Ammon's horn (tissue), 1 donor: ENCODE measurements at places on chromosomes 3 and 15.

DNA sequence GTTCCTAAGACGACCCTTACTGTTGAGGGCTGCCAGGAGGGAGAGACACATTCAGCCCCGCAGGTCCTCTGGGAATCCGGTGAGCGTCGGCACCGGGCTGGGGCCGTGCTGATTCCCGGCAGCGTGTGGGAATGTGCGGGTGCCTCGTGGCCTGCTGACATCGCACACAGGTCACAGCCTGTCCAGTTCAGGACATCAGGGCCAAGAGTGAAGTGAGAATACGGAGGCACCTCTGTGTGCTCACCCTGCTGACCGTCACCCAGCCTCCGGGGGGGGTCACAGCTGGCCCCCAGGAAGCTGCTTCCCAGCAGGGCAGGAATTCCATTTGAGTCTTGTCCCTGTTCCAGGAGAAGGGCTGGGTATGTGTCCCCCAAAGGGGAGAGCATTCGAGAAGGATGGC is 53.6 kb downstream of the PGPEP1L start:
- no peak for DNase-seq

DNA sequence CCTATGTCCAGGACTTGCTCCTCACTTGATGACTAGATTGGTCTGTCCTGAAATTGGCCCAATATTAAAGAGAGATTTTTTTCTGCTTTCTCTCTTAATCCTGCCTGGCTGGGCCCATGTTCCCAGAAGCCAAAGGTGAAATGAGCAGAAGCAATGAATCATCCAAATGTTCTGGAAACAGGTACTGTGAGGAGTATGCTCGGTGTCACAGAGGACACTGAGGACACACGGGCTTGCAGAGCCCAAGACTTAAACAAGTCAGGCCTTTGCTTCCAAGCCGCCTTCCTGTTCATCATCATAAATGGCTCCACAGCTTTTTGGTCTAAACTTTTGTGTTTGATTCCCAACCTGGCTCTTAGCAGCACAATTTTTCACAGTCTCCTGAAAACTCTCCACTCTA is 31.4 kb downstream of the EIF3J start:
- no peak for DNase-seq

DNA sequence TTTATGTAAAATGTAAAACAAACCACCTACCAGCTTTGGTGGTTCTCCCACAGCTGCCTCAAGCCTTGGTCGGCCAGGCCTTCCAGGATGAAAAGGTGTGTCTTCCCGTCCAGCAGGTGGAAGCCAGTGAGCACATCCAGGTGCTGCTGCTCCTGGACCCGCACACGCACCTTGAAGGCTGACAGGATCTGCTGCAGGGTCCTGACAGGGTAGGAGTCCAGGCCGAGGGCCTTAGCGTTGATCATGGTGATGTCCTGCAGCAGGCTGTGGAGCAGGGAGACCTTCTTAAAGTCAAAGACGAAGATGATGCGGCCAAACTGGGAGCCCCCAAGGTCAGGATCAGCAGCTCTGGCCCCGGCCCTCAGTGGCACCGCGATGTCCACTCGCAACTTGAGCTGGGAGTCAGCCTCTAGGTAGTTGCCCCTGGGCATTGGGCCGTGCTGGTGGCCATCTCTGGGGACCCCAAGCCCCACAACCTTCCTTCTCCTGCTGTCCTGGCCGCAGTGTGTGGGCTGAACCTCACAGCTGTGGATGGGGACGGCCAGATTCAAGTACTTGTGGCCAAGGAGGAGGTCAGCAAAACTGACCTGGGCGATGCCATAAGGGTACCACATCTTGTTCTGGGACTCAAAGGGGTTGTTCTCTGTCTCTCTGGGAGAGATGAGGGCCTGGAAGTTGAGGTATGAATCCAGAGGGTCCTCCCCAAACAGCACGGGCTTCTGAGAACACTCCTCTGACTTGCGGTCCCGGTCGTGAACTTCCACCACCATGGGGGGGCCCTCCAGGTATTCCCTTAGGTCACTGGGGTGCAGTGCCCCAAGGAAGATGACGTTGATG is 48.6 kb downstream of the CFAP92 start:
- no peak for DNase-seq

DNA sequence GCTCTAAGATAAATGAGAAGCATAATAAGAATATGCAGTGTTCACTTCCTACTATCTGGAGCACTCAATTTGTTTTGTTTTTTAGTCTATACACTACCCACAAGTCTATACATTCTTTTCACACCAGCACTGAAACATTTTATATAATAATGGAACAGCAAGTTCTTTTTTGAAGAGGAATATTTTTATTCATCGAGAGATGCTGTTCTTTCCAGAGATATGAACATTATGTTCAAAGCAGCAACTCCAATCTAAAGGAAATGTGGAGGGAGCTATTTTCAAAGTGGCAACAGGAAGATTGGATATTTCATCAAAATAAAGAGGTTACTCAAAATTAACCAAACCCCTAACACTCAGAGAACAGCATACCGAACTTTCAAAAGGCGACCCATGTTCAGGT is 16.4 kb upstream of the PYDC2 start:
- DNase-seq = no peak

DNA sequence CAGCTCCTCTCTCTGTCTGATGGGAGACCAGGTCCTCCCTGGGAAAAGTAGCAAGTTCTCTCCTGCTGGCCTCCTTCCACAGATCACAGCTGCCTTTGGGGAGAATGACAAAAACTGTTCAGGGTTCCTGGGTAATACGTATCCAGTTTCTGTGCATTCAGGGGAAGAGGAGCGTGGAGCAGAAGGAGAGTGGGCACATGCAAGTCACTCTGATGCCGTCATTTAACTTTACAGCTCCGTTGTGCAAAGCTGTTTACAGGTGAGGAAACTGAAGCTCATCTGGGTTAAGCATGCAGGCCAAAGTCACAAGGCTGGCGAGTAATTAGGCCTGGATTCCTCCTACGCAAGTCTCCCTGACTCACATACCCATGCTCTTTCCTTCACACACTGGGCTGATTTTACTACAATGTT is 7.5 kb upstream of the TM4SF1 start:
- DNase-seq = no peak

- no peak for DNase-seq
Observed at GRCh38 chr15:67100801-67101581, 35.6 kb downstream of the SMAD3 start.

DNA sequence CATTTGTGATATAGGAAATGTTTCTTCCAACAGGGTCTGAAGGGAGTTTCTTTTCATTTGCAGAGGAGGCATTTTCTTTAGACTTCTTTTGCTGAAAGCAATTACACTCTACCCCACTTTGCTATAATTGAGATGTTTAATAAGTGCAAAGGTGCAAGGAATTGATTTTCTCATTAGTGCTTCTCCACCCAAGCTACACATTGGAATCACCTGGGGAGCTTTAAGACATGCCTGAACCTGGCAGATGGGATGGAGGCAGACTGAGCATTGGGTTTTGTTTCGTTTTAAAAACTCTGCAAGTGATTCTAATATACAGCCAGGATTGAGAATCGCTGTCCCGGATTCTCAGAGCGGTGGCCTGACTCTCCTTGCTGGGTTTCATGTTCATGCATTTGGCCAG is 52.1 kb downstream of the MYZAP start:
- no peak for DNase-seq

DNA sequence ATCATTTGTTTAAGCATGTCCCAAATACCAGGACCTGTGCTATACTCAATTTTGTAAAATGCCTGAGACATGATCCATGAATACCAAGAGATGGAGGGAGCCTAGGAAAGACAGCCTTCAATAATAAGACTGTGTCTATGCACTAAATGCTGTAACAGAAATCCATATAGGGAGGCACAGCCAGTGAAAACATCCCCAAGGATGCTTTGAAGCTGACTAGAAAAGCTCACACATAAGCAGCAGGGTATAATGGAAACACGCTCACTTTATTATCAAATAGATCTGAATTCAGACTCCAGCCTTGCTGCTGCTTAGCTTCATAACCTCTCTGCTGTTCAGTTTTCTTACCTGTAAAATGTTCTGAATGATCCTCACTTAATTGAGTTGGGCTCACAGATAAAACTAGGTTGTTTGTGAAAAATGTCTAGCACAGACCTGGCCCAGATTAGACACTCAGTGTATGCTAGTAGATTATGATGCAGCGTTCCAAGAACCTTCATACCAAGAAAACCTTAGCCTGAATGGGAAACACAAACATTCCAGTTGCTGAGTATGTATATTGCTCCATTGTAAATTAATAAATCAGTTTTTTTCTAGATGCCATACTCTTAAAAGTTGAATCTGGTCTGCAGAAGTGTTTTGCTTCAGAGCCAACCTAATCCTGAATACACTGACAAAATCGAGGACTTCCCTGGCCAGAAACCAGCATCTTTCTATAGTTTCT is 3.8 kb upstream of the LARP6 start:
- DNase-seq = no peak

- DNase-seq = no peak
Observed at GRCh38 chr15:101639667-101640066, 12.5 kb downstream of the TM2D3 start.
